Amniotic stem cell (primary cell): ENCODE measurements at places on chromosomes 13 and 19.

DNA sequence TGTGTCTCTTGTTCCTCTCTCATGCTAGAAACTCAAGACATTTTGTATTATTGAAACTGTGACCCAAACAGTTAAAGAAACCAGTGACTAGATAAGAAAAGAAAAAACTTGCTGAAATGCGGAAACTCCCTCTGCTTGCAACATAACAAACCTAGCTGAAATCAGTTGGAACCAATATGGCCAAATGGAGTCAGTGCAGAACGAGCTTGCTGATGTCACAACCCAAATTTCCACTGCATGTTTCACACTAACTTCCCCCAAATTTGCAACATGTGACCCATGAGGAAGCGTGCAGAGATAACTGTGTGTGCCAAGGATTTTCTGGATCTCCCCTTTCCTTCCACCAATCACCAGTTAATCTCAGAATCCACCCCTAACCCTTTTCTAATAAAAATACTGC lies 208.0 kb downstream of the DLEU7 start:
- DNase-seq: no peak

- no peak for DNase-seq
Measured at GRCh38 chr19:31275068-31275334, 74.2 kb downstream of the TSHZ3 start.

GRCh38 chr13:52650731-52651130 lies 1.9 kb upstream of the SUGT1 start:
- no peak for DNase-seq

- DNase-seq: no peak
Measured at GRCh38 chr13:42968906-42969305, 23.1 kb downstream of the EPSTI1 start.

DNA sequence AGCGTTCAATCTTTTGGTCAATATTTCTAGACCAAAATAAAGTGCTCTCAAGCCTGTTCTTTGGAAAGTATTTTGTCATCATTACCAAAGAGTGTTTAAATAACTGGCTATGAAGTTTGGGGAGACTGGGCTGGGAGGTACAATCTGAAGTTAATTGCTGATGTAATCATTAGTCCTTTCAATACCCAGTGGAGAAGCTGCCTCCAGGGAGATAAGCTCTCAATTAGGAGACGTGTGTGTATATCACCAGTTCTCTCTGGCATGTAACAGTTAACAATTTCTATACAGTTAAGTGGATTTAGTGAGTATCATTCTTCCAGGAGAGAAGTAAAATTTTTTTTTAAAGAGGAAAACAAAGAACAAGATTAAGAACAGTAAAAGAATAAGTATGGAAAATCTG lies 1.4 kb downstream of the COL4A1 start:
- DNase-seq: no peak

DNA sequence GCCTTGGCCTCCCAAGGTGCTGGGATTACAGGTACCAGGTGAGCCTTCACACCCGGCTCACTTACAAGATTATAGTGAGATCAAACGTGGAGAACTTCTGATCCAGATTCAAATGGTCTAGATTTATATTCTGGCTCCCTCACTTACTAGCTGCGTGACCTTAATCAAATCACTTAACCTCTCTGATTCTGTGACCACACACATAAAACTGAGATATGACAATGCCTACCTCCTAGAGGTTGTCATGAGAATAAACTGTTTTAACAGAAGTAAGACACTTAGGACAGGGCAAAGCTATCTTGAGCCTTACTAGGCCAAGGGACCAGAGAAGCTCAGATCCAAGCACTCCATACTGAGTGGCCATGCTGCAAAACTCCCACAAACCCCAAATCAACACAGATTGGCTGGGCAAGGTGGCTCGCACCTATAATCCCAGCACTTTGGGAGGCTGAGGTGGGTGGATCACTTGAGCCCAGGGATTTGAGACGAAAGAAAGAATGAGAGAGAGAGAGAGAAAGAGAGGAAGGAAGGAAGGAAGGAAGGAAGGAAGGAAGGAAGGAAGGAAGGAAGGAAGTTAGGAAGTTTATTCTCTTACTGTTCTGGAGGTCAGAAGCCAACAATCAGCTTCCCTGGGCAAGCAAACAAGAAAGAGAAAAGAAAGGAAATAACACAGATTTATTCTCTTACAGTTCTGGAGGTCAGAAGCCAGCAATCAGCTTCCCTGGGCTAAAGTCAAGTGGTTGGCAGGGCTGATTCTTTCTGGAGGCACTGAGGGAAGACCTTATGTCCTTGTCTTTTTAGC lies 46.1 kb upstream of the MAP3K10 start:
- DNase-seq: no peak
